ENCODE measurements at places on chromosomes 7 and 10.

GRCh38 chr10:74947781-74948401, 121.5 kb downstream of the KAT6B start:
- DNase-seq, result no peak

GRCh38 chr10:104809288-104810090, 168.4 kb downstream of the SORCS3 start:
- DNase-seq, result peak; percentile 90

DNA sequence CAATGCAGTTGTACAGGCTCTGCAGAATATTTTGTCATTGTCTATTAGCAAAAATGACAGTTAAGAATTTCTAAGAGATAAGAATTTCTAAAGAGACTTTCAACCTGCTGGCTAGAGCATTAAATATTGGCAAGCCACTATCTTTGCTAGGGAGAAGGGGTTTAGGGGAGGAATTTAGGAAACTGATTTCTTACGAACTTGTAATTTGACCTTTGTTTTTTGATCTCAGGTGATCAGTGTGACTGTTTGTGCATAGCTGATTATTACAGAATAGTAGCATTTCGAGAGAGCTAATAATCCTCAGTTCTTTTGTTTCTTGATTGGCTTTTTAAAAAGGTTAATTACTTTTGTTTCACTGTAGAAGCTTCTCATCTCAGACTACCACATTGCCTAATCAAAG, 68.1 kb downstream of the ST7 start:
- DNase-seq, result no peak

GRCh38 chr10:24929904-24930303, 22.5 kb downstream of the PRTFDC1 start:
- no peak for DNase-seq

- no peak for DNase-seq
Measured at GRCh38 chr10:108348215-108348614, 1183.7 kb upstream of the SORCS1 start.

DNA sequence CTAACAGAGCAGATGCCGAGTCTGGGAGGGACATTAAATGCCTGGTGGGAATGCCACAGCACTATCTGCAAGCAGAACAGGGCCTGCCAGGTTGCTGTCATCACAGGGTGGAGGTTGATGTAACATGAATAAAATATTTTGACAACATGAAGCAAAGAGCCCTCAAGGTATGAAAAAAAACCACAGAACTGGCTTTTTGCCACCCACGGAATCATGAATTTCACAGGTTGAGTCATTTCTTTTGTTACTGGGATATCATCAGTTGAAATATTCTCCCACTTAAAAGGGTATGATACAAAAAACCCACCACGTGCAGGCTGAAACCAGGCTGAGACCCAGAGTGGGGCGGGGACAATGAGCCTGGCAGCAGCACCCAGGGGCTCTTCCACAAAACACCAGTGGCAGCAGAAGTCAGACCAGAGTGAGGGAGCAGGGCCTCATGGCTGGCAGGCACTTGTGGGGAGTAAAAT, 220.1 kb downstream of the TNS3 start:
- DNase-seq, result peak; percentile 83

DNA sequence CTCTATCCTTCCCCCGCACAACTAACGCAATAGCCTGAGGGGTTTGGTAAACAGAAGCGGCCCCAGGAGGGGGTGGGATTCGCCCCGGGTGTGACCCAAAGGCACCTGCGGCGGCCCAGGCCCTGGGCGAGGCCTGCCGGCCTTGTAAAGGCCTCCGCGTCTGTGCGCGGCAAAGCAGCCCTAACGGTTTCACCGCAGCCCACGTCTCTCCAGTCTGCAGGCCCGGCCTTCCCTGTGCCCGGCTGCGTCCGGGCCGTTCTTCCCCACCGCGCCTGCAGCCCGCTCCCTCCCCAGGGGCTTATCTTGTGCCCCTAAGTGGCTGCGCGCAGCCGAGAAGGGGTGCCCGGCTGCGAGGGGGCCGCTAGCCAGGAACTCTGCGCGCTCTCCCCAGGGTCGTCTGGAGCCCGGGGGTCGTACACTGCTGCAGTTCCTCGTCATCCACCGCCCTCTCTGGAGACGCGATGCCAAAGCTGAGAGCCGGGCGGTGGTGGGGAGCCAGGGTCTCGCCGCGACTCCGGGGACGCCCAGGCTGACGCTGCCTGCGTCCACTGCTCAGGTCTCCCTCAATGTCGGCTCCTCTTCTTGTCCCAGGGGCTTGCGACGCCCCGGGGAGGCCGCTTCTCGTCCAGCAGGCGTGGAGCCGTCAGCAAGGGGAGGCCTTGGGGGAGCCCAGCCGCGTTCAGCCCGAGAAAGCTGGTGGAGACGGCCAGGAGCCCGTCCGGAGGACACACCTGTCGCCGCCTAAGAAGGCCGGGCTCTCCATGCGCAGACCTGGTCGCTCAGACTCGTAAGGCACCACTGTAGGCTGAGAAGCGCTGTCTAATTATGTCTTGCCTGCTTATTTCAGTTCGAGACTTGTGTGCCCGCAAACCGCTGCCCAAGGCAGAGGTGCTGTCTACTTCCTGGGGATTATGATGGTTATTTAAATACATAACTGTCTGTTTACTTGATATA, 132.3 kb downstream of the SPAG6 start:
- DNase-seq, result no peak

DNA sequence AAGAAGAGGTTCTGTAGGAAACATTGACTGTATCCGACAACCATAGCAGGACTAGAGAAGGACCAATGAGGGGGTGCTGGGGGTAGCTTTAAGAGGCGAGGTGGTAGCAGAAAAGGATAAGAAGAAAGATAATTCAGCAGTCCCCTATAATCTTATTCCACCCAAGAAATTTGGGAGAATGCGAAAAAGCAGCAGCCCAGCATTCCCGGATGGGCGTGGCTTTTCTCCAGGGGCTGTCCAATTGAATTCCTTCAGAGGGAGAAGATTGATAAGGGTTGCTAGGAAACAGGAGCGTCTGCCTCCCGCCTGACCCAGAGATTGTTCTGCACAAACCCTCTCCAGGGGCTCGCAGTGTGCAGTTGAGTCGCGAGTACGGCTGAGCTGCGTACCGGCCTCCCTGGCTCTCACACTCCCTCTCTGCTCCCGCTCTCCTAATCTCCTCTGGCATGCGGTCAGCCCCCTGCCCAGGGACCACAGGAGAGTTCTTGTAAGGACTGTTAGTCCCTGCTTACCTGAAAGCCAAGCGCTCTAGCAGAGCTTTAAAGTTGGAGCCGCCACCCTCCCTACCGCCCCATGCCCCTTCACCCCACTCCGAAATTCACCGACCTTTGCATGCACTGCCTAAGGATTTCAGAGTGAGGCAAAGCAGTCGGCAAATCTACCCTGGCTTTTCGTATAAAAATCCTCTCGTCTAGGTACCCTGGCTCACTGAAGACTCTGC, at the start of gene GRM3:
GRM3 (plus strand) TSS at position 349 of the 721 bp plus-strand sequence. CDS start 121,237 bp downstream, outside the sequence.
- DNase-seq, result no peak

GRCh38 chr10:23516530-23516929, 77.7 kb downstream of the OTUD1 start:
- DNase-seq, result no peak

- DNase-seq, result no peak
Measured at GRCh38 chr7:55274156-55274555, 91.0 kb upstream of the LANCL2 start.

Measured in RWPE2 (cell line).